ENCODE measurements at places on chromosomes 13 and 19.

DNA sequence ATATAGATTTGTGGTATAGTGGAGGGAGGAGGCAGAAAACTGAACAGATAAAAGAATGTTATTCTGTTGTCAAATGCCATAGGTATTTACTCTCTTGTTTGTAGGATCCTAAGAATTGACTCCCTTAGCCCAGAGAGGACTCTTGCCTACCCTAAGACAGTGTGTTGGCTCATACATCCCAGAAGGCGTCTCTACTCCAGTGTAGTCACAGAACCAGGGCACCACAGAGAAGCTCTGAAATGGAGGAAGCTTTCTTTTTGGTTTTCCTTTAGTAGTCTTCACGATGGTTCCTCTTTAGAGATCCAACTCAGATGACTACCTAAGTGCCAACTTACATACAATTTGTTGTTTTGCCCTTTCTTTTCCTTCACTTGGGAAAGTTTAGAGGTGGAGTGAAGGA, 14.0 kb downstream of the GPR183 start:
- no peak for DNase-seq

DNA sequence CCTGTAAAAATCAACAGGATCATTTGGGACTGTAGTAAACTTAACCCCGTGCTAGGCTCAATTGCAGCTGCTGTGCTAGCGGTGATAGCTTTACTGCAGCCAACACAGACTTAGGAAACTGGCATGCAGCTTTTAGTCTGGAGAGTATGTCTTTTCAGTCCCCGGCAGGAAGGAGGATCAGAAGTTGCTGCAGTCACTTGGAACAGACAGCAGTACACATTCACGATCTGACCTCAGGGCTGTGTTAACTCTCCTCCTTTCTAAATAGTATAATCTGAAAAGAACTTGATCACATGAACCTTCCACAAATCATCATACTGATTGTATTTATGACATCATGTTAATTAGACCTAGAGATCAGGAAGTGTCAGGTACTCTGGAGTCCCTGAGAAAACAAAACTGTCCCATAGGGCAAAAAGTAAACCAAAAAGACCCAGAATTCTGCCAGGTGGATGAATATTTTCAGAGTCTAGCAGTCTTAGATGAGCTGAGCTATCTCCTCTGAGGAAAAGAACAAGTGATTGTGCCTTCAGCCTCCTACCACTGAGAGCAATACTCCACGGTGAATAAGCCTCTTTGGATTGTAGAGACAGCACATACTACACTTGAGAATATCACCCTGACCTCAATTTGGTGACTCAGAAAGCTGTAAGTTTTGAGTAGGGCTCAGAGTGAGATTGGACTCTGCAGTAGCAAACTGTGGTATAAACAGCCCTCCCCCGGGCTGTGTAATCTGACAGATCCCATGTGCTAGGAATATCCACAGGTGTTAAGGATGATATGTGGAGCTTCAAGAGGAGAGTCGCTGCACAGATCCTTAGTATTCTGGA, 181.0 kb upstream of the GPR12 start:
- no peak for DNase-seq

DNA sequence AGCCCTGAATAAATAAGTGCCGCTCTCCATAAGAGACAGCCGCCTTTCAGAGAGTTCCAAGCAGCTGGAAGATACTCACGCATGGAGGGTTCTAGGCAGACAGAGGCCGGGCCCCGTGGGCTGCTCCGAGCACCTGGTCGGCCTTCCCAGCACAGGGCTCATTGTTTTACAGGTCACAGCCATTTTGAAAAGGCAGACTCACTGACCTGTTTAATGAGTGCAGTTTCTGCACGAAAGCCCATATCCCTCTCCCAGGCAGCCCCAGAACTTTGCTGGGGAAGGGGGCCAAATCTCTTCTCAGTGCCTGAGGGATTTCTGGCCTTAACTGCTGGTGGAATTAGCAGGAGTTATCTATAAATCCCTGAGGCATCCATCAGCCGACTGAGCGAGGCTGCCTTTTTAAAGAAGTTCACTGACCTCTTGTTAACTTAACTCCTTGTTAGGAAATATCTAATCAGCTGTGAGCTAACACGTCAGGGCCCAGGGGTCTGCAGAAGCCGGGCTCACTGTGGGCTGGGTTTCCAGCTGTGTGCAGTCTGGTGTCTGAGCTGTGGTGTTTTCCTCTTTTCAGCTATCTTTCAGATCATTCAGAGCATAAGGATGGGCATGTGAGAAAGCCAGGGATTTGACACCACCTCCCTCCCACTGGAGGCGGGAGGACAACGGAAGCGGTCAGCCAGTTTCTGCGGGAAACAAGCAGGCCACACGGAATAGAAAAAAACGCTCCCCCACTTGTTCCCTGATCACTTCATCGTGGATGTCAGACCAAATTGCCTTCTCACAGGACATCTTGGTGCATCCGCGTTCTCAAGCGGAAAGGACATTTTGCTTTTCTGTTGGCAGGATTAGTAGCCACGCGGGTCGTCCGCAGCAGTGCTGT, 23.3 kb downstream of the SERP2 start:
- no peak for DNase-seq

GRCh38 chr13:103640606-103641005, 574.4 kb upstream of the SLC10A2 start:
- DNase-seq: no peak

DNA sequence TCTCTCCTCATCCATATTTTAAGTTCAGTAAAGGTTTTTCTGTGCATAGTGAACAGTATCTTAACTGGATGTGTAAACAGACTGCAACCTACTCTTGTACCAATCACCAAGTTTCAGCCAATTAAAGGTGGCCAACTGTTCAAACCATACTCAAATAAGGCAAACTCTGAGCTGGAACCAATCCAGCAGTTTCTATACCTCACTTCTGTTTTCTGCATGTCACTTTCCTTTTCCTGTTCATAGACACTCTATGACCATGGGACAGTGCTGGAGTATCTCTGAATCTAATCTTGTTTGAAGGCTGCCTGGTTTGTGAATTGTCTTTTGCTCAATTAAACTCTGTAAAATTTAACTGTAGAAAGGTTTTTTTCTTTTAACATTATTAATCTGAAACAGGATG, 470.3 kb upstream of the SLITRK6 start:
- DNase-seq: no peak

DNA sequence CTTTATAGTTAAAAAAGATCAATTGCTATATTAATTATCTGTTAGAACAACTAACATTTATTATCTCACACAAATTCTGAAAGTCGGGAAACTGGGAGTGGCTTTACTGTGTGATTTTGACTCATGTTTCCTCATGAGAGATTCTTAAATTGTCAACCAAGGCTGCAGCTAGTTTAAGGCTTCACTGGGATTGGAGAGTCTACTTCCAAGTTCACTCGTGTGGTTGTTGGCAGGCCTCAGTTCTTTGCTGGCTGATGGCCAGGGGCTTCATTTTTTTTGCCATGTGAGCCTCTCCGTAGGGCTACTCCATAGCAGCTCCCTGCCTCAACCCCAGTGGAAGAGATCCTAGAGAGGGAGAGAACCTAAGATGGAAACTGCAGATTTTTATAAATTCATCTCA, 24.5 kb upstream of the LPAR6 start:
- DNase-seq: no peak

DNA sequence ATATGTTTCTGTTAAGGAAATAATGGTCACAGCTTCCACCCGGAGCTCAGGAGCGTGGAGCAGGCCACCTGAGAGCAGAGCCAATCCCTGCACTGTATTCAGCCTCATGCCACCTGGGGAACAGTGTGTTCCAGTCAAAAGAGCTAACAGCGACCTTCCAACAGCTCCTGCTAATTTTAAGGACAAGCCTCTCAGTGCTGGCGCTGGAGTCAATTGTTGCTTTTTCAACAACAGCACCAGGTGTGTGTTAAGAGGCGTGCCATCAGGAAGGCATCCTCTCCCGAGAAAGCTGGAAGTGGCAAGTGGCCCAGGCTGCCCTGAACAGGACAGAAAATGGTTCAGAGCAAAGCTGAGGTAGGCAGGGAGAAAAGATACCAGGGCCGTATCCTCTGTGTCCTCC, 102.0 kb downstream of the CACNA1A start:
- no peak for DNase-seq

DNA sequence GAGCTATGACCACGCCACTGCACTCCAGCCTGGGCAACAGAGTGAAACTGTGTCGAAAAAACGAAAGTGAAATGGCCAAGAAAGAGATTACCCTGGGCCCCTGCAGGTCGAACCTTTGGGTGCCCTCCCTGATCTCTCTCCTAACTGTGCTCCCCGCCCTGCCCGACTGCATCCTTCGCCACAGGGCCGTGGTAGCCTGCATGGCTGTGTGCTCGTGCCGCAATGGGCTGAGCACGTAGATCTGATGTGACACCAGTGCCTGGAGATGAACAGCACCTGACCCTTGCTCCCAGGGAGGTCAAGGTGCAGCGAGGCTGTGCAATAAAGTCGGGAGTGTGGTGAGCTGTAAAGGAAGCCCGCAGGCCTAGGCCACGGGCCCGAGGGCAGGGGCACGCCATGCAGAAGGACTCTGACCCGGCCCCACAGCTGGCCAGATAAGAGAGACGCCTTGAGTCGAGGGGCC, 60.2 kb downstream of the PEX11G start:
- DNase-seq: no peak

DNA sequence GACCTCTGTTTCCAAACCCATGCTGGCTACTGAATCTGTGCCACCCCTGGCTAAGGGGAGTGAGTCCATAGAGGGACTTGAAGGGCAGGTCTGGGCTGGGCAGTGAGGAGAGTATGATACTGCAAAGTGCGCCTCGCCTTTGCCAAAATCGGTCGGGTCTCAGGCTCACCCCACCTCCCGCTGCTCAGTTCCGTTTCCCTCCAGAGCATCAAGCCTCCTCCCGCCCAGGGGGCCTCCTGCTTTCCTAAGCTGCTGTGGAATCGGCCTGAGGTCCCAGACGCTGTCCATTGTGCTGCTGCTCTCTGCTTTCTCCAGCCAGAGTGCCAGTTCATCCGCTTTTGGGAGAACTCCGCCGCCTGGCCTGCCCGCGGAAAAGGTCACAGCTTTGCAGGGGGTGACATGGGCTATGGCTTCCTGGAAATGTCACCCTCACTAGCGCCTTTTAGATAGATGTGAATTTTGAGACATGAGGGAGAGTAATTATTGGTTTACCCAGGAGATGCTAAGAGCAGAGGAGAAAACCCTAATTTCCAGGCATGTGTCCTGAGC, 1418.4 kb downstream of the UQCRFS1 start:
- DNase-seq: no peak

DNA sequence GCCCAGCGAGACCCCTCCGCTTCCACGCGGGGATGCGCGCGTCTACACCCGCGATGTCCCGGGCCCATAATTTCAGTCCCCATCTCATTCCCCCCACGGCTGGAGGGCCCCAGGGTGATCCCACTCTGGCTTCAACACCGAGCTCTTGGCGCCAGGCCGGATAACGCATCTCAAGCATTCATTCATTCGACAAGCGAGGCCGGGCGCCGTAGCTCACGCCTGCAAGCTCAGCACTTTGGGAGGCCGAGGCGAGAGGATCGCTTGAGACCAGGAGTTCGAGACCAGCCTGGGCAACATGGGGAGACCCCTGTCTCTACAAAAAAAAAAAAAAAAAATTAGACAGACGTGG, 5.9 kb downstream of the ANGPTL6 start:
- no peak for DNase-seq

- peak; percentile 68 for DNase-seq
Observed at GRCh38 chr13:49097374-49097773, 121.7 kb downstream of the FNDC3A start.

DNA sequence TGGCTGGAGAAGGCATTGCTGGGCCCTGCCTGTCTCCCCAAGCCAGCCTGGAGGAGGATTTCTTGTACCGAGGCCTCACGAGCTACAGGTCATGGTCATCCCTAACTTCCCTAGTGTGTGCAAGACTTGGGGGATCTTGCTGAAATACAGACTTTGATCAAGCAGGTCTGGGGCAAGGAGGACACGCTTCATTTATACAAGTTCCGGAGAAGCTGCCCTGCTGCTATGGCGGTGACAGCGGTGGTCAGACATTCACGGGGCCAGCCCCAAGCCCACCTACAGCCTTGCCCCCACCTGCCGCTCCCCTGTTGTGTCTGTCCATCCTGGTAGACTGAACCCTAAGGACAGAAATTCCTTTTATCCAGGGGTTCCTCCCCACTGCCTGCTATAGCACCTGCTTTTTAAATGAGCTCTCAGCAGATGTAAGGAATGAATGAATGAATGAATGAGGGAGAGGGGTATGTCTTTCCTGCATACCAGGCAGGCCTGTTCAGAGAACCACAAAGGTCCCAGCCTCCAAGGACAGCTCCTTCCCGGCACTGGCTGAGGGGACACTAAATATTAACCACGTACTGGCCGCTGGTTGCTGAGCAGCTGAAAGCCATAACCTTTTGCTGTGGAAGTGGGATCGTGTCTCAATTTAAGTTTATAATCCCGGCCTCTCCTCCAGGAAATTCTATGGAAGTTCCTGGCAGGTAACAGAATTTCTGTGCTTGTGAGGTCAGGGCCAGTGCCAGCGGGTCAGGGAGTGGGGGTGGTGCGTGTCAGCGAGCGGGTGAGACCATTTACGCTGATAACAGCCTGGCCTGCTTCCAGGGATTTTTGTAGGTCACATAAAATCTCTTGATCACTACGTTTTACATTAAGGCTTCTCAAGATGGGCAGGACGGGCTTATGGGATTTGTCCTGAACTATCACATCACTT, 27.1 kb downstream of the TSSK6 start:
- DNase-seq: no peak

DNA sequence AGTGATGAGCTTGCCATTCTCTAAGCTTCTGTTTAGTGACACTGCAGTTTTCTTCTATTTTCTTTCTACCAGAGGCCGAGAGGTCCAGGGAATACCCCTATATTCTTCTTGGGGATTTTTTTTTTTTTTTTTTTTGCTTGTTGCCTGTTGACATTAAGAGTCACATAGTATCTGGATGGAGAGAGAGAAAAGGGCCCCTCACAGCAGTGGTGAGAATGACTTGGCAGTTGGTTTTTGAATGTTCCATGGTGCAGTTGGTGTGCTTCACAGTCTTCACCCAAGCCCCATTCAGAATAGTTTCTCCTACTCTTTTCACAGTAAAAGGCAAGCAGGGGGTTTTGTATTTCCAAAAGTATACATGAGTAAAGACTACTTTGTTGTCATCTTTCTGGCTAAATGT, 577.9 kb downstream of the LMO7 start:
- DNase-seq: no peak

GRCh38 chr13:93847162-93847561, 620.6 kb downstream of the GPC6 start:
- DNase-seq: peak; percentile 14

DNA sequence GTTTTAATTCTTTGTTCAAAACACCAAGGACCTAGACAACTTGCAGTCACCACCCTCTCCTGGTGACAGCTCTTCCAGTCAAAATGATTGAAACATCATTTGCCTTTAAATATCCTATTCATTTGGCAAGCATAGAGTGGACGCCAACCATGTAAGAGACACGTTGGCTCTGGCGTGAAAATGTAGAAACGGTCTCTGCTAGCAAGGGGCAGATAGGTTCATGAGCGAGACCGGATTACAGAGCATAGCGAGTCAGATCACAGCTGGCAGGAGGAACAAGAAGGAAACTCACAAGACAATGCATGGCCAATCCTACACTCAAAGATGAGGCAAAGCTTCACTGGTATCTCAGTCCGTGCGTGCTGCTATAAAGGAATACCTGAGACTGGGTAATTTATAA, 759.5 kb downstream of the UQCRFS1 start:
- no peak for DNase-seq

DNA sequence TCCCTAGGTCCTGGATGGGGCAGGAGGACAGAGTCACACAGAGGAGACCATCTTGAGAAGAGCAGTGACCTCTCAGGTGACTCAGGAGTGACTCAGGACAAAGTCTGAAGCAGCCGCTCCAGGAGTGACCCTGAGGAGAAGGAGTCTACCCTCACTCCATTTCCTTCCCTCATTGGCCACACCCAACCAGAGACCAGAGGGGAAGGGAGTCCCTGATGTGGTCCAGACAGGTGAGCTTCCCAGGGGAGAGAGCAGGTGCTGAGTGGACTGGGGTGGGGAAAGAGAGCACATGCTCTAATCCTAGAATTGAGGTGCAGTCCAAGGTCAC, 75.5 kb upstream of the MEDAG start:
- DNase-seq: no peak
